Left lung (tissue), 14 donors: ENCODE measurements at places on chromosomes 2 and 18. TPM values are rescaled to one million over a fixed set of nuclear protein-coding genes. Genes with fewer than 3 reads are reported as not detected.

SP140 gene
- 3.2 TPM for total RNA-seq

SPEG gene
- total RNA-seq: 7.3 TPM

DNAJC5G gene
- total RNA-seq: not detected

CYP27C1 gene
- total RNA-seq: 0.10 TPM

CIDEA gene
- not detected for total RNA-seq

CNGA3 gene
- total RNA-seq: 0.10 TPM

PLCL1 gene
- 3.9 TPM for total RNA-seq

GRCh38 chr2:36497570-36498163, 100.3 kb downstream of the FEZ2 start:
- peaks cover 5% of the 10 kb centered on the region for H3K36me3 ChIP-seq
- no peak overlapping the region for H3K27ac ChIP-seq
- no peaks in the 10 kb centered on the region for H3K27me3 ChIP-seq
- H3K4me3 ChIP-seq: no peak overlapping the region

GRCh38 chr2:75516378-75517360, 44.1 kb downstream of the EVA1A start:
- H3K27me3 ChIP-seq: no peaks in the 10 kb centered on the region
- no peak overlapping the region for H3K27ac ChIP-seq
- no peaks in the 10 kb centered on the region for H3K4me1 ChIP-seq

DNA sequence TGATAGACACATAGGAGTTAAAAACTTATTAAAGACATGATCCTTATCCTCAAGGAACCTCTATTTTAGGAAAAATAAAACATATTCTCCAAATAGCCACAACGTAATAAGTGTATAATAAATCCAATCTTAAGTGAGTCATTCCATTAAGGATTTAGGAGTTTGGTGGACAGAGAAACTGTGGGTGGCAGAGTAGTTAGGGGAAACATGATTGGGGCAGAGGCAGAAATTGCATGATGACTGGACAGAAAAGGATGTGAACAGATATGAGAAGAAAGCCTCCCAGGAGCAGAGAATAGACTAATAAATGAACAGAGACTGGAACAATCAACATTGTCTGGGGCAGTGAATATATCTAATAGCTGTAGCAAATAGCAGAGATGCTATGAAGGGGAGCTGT, 48.1 kb upstream of the SIGLEC15 start:
- no peak overlapping the region for H3K27ac ChIP-seq
- no peaks in the 10 kb centered on the region for H3K36me3 ChIP-seq
- DNase-seq: no peak
- H3K4me1 ChIP-seq: no peaks in the 10 kb centered on the region
- no peak overlapping the region for H3K4me3 ChIP-seq

GRCh38 chr2:48339451-48339850, 190.5 kb upstream of the STON1 start:
- no peak overlapping the region for H3K4me3 ChIP-seq
- DNase-seq: no peak
- no peak overlapping the region for H3K27ac ChIP-seq
- H3K36me3 ChIP-seq: no peaks in the 10 kb centered on the region
- H3K27me3 ChIP-seq: no peaks in the 10 kb centered on the region

DNA sequence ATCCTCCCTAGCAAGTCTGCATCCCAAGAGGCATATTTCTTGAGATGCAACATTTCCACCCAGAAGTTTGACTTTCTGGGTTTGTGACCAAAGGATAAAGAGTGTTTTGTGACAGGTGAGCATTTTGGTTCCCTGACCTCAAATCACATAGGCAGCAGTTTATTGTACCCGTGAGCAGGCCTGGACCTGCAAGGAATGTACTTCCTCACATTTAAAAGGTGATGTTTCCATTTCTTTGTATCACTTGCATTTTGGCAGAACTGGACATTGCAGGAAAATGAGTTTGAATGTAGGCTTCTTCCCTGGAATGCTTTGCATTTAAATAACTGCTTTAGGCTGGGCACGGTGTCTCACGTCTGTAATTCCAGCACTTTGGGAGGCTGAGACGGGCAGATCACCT, 160.7 kb downstream of the ALPK2 start:
- DNase-seq: no peak
- H3K27ac ChIP-seq: no peak overlapping the region
- no peaks in the 10 kb centered on the region for H3K36me3 ChIP-seq
- no peak overlapping the region for H3K4me3 ChIP-seq

DNA sequence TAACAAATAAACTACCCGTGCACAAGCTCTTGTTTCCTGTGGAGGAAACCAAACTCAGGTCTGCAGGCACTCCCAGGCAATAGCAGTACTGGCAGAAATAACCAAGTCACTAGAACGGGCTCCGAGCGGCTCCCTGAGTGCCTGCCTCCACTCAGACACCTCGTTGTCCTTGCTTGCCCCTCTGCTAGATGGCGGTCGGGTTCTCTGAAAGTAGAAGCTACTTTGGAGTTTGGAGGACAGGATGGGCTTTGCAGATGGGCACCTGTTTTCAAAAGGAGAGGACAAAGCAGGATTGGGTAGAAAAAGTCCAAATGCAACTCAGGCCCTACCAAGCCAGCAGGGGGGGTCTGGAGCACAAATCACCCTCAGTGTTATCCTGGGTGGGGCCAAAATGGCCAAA, 136.4 kb downstream of the LRRC30 start:
- no peak overlapping the region for H3K4me3 ChIP-seq
- H3K27ac ChIP-seq: no peak overlapping the region
- no peak for DNase-seq
- peaks cover 16% of the 10 kb centered on the region for H3K4me1 ChIP-seq
- no peaks in the 10 kb centered on the region for H3K27me3 ChIP-seq

GRCh38 chr2:1819419-1819818, 75.1 kb upstream of the PXDN start:
- no peak for DNase-seq
- no peak overlapping the region for H3K27ac ChIP-seq
- H3K27me3 ChIP-seq: peaks cover 19% of the 10 kb centered on the region

DNA sequence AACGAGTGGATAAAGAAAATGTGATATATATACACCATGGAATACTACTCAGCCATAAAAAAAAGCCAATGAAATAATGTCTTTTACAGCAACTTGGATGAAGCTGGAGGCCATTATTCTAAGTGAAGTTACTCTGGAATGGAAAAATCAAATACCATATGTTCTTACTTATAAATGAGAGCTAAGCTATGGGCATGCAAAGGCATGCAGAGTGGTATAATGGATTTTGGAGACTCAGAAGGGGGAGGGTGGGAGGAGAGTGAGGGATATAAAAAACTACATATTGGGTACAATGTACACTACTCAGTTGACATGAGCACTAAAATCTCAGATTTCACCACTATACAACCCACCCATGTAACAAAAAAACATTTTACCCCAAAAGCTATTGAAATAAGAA, 1.7 kb upstream of the MSGN1 start:
- no peak overlapping the region for H3K27ac ChIP-seq
- H3K36me3 ChIP-seq: no peaks in the 10 kb centered on the region
- no peaks in the 10 kb centered on the region for H3K27me3 ChIP-seq
- DNase-seq: no peak

DNA sequence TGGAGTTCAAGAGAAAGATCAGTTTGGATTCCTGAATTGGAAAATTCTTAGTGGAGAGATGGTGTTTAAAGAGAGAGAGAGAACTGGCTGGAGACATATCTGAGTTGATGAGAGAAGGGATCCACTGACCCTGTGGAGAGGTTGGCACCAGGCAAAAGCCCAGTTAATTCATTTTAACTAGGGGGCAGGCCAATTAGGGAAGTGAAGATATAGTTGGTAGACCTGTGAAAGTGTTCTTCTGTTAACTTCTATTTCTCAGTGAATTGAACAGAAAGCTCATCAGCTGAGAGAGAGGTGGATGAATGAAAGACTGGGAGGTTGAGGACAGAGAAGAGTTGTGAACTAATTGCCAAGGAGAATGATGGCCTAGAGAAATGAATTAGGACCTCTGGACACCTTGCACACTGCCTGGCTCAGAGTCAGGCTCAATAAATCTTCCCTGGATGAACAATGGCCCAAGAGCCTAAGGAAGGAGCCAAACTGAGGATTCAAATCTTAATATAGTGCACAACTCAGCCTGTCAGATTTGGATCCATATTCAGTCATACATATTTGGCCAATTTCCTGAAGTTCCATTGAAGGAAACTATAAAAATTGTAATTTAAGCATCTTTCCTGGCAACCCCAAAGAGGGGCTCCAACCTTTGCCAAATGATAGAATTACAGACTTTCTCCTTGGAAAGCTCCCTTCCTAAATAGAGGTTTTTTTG, 82.2 kb upstream of the RMDN2 start:
- no peak for DNase-seq
- no peak overlapping the region for H3K4me3 ChIP-seq
- H3K4me1 ChIP-seq: no peaks in the 10 kb centered on the region
- H3K27ac ChIP-seq: no peak overlapping the region

GRCh38 chr2:173909846-173910245, 55.3 kb downstream of the SP3 start:
- peaks cover 7% of the 10 kb centered on the region for H3K4me1 ChIP-seq
- H3K4me3 ChIP-seq: no peak overlapping the region
- H3K27me3 ChIP-seq: no peaks in the 10 kb centered on the region

- no peak overlapping the region for H3K27ac ChIP-seq
- no peaks in the 10 kb centered on the region for H3K27me3 ChIP-seq
- no peak overlapping the region for H3K4me3 ChIP-seq
- no peaks in the 10 kb centered on the region for H3K36me3 ChIP-seq
- no peak for DNase-seq
Observed at GRCh38 chr2:172366596-172367150, 60.7 kb upstream of the ITGA6 start.

DNA sequence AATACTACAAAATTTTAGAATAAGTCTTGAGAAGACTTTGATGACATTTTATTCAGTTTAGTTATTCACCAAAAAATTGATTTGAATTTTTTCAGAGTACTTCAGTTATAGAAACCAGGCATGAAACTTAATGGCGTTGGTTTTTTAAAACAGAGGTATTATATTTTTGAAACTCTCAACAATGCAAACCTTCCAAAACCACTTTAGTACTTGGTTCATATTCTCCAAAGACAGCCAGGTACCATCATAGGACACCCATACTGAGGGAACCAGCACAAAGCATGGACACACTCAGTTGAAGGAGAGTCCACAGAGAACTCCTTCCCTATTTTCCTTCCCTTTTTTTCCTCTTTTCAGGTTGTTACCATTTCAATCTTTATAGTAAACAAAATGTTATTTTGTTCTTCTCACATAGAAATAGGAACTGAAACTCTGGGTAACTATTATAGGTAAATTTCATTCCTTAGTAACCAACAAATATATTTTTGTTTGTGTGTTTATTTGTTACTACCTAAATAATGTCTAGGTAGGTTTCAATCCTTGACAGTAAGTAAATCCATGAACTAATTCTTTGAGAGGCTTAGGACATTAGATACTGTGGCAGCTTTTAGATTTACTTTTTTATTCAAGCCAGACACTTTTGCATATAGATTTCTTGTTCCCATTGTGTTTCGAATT, 95.8 kb downstream of the TMEFF2 start:
- H3K4me1 ChIP-seq: no peaks in the 10 kb centered on the region
- H3K4me3 ChIP-seq: no peak overlapping the region
- DNase-seq: no peak
- no peak overlapping the region for H3K27ac ChIP-seq
- no peaks in the 10 kb centered on the region for H3K36me3 ChIP-seq
- no peaks in the 10 kb centered on the region for H3K27me3 ChIP-seq

DNA sequence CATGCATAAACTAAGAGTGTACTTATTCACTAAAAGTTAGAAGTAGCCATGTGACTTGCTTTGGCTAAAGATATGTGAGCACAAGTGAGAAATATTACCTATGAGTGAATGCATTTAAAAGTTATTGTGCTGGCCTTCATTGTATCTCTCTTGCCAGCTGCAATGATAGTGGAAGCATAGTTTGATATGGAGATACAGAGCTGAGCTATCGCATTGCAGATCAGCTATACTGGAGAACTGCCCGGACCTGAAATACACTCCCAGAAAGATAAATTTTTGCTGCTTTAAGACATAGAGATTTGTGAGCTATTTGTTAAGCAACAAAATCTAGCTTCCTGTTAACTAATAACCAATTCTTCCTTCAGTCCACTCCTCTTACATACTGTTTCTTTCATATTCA, 571.1 kb downstream of the CPS1 start:
- DNase-seq: no peak
- no peak overlapping the region for H3K27ac ChIP-seq
- no peaks in the 10 kb centered on the region for H3K4me1 ChIP-seq
- no peak overlapping the region for H3K4me3 ChIP-seq

- no peaks in the 10 kb centered on the region for H3K36me3 ChIP-seq
- no peaks in the 10 kb centered on the region for H3K4me1 ChIP-seq
- no peak overlapping the region for H3K27ac ChIP-seq
Observed at GRCh38 chr18:27808683-27809082, 368.2 kb downstream of the CDH2 start.

GRCh38 chr2:10149635-10150034, 27.1 kb downstream of the RRM2 start:
- no peak overlapping the region for H3K4me3 ChIP-seq
- no peak for DNase-seq
- no peaks in the 10 kb centered on the region for H3K27me3 ChIP-seq

- no peaks in the 10 kb centered on the region for H3K4me1 ChIP-seq
- H3K4me3 ChIP-seq: no peak overlapping the region
- H3K27ac ChIP-seq: no peak overlapping the region
- H3K36me3 ChIP-seq: no peaks in the 10 kb centered on the region
- no peaks in the 10 kb centered on the region for H3K27me3 ChIP-seq
Observed at GRCh38 chr2:98419977-98420725, 24.5 kb upstream of the INPP4A start.
